ENCODE measurements at places on chromosomes 1 and 21.
A peak's percentile ranks its signal among the peaks of the same experiment; 100 is the strongest.

- peak; percentile 18 for DNase-seq
These were observed 770 bp downstream of the NTNG1 start for GRCh38 chr1:107141491-107142126.

- DNase-seq, result no peak
These were observed 143.1 kb downstream of the HLX start for GRCh38 chr1:221022331-221022730.

GRCh38 chr1:183598386-183598785, 8.1 kb upstream of the NCF2 start:
- DNase-seq, result peak; percentile 65

DNA sequence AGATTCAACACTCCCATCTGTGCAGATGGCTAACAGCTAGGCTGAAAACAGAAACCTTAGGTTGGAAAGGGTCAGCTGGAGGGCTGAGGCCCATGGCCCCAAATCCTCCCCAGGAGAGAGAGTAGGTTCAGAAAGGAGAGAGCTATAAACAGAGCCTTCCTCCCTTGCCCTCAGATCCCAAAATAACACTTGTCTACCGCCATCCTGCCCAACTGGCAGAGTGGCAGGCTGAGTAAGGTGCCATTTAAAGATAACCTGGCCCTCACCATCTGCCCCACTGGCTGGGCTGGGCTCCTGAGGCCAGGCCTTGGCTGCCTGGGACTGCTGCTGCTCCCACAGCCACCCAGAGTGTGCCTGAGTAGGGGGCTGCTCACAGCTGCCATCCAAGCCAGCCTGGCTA, 4.3 kb upstream of the SHISA4 start:
- DNase-seq, result no peak

- DNase-seq, result no peak
These were observed 68.2 kb downstream of the RNF187 start for GRCh38 chr1:228555074-228555994.

DNA sequence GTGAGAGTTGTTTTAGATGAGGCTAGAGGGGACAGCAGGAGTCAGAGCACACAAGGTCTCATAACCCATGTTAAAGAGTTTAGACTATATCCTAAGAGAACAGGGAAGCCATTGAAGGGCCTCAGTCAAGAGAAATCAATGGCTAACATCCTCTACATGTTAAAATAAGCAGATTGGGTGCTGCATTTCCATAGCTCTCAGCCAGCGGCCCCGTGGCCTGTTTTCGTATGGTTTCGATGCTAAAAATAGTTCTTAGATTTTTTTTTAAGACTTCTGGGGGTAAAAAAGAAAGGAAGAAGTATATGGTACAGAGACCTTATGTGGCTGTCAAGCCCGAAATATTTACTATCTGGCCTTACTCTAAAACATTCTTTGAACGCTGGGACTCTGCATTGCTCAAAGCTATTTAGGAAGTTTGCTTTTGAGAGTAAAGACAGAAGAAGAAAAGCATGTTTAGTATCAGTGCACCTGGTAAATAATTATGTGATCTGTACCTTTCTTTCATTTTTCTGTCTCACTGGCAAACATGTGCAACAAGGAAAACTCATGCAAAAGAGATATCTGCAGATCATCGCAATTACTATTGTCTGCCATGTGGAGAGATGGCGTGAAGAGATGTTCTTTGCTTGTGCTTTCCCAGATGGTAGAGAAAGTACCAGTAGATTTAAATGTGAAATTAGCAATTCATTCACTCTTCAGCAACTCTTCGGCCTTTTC, 8.4 kb downstream of the PDIK1L start:
- DNase-seq, result peak; percentile 71

DNA sequence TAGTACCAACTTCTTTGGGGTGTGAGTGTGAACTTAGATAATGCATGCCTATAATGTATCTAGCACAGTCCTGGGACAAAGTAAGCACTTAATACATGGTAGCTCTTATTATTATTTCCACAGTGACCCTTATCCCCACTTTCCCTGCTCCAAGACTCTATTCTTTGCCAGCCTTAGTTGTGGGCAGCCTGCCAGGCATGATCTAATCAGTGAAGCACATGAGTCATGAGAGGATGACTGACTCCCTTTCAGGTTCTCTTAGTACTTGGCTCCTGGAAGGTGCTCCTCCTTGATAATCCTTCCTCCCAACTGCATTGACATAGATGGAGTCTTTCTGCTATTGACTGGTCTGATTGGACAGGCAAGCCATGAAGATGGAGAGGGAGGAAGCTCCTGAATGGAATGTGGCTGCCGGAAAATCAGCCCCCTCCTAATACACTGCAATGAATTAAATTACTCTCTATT, 17.4 kb upstream of the GNG12 start:
- DNase-seq, result no peak

- no peak for DNase-seq
These were observed 332.3 kb upstream of the DPYD start for GRCh38 chr1:98253145-98253544.

DNA sequence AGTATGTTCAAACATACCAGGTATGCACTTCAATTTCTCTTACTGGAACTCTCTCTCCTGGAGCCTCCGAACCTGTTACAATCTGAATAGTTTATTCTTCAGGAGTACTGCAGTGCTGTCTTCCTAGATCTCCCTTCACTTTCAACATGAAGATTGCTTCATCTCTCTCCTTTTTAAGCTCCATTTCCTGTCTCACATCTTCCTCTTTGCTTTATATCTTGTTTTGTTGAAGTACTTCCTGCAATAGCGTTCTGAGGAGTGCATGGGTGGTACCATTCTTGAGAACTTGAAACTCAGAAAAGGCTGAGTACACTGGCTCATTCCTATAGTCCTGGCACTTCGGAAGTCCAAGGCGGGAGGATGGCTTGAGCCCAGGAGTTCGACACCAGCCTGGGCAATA, 15.7 kb upstream of the C1orf146 start:
- DNase-seq, result no peak

DNA sequence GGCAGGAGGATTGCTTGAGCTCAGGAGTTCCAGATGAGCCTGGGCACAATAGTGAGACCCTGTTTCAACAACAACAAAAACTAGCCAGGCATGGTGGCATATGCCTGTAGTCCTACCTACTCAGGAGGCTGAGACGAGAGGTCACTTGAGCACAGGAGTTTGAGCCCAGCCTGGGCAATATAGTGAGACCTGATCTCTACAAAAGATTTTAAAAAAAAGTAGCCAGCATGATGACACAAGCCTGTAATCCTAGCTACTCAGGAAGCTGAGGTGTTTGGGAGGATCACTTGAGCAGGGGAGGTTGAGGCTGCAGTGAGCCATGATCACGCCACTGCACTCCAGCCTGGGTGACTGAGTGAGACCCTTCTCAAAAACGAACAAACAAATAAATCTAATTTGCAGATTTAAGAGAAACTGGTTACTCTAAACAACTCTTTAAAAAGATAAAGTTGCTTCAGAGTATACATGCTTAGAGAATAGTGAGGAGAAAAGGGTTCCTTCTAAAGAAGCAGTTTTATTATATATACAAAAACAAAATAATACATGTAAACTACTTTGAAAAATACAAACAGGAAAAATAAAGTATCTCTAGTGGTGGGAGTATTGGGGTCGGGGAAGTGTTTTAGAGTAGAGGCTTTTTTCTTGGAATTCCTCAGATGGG, 88.4 kb downstream of the ADCY10 start:
- no peak for DNase-seq

DNA sequence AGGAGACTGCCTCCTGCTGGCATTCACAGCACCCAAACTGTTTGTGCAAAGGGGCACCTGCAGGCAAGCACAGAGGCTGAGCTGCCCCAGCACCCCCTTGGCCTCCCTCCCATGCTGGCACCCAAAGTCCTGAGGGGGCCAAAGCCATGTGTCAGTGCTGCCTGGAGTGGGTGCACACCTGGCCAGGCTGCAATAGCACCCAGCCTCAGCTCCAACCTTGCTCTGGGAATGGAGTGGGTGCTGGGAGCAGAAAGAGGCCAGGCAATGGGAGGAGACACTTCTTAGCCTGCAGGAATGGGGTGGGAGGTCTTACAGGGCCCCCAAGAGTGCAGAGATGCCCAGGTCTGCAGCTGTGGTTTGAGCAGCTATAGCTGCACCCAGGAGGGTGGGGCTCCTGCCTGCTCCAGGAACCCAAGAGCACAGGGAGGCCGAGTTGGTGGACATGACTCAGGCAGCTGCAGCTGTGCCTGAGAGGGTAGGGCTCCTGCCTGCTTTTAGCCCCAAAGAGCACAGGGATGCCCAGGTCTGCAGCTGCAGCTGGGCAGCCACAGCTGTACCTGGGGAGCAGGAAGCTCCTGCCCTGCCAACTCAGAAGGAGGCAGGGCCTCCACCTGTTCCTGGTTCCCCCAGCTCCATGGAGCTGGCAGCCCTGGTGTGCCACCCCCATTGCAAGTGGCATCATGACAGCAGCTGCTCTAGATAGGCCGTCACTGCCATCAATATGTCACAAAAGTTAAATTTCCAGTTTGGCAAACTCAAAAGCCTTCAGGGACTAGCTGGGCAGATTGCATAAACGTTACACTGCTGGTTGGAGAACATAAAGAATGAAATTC, 5.3 kb upstream of the CHD1L start:
- no peak for DNase-seq

- DNase-seq, result no peak
These were observed 87.4 kb upstream of the ERRFI1 start for GRCh38 chr1:8113262-8114220.

- DNase-seq, result no peak
These were observed 878.9 kb upstream of the CXADR start for GRCh38 chr21:16633831-16634459.

- no peak for DNase-seq
These were observed 477.1 kb downstream of the LMO4 start for GRCh38 chr1:87805666-87806378.

- no peak for DNase-seq
These were observed 28.1 kb upstream of the SNX27 start for GRCh38 chr1:151583796-151584195.

DNA sequence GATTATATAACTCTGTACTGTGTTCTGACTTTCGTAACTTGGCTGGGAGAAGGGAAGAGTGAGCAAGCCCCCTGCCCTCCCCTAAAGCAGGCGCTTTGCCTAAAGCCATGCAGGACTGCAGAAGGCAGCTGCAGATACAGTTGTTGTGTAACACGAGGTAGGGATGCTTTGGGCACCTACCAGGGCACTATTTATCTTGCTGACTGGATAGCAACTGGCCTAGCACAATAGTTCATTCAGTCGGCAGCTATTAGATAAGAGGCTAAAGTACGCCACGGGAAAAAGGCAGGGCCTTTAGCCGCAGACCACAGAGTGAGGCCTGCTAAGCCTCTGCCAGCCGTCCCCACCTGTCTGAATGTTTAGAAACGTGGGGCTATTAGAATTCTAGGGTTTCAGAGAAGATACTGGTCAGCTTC, 80.9 kb downstream of the TTC3 start:
- no peak for DNase-seq

- DNase-seq, result no peak
These were observed 371.6 kb upstream of the RUNX1 start for GRCh38 chr21:35420656-35421055.

DNA sequence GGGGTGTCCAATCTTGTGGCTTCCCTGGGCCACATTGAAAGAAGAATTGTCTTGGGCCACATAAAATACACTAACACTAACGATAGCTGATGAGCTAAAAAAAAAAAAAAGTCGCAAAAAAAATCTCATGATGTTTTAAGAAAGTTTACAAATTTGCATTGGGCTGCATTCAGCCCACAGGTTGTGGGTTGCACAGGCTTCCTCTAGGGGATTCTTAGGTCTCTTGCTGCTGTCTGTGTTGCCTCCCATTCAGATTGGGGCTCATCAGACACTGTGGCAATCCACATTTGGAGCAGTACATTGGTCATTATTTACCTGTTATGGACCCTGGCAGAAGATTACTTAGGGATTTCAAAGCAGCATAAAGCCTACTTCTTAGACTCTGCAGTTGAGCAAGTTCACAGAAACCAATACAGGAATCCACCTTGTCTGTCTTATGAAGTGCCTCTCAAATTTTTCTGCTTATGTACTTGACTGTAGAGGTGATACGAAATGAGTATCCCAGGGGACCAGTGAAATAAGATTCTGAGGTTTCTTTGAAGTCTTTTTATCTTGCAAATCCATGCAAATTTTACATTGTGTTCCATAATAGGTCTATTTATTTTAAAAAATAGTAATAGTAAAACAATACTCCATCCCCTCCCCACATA, 205.5 kb downstream of the RPS6KC1 start:
- no peak for DNase-seq

- DNase-seq, result peak; percentile 59
These were observed 516 bp downstream of the PHLDA3 start for GRCh38 chr1:201468501-201468843.

GRCh38 chr1:39204441-39205081, at the start of gene MACF1:
Gene MACF1 (plus strand): TSS chr1:39204695. CDS start chr1:39205023, 328 bp downstream.
- peak; percentile 63 for DNase-seq

Measured in MM.1S (cell line).